ENCODE measurements at places on chromosomes 4 and X. TPM values are rescaled to one million over a fixed set of nuclear protein-coding genes. Genes with fewer than 3 reads are reported as not detected.

STATH gene
- polyA plus RNA-seq: not detected

USP26 gene
- not detected for polyA plus RNA-seq

- H3K4me3 ChIP-seq: peak overlapping the region; percentile 36
- peak; percentile 35 for DNase-seq
- H3K27ac ChIP-seq: no peak overlapping the region
- H3K36me3 ChIP-seq: no peaks in the 10 kb centered on the region
- no peaks in the 10 kb centered on the region for H3K4me1 ChIP-seq
Measured at GRCh38 chr4:5050520-5051277, 581 bp upstream of the STK32B start.

DNA sequence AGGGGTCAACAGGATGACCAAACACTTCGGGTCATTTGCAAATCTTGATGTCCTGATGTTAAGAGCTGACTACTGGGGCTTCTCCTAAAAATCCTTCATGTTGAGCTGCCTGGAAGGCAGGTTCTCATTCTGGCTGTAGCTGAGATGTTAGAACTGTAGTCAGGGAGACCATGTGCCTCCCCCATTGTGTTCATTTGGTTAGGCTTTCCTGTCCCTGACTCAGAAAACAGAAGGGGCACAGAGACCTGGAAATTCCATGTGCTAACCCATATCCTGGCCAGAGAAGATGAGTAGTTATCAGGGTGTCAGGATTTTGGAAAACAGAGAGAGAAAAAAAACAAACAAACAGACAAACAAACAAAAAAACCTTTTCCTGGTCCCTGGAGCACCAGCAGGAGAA lies 177.5 kb downstream of the AR start:
- H3K27ac ChIP-seq: no peak overlapping the region
- no peak for DNase-seq
- no peaks in the 10 kb centered on the region for H3K36me3 ChIP-seq
- no peaks in the 10 kb centered on the region for H3K27me3 ChIP-seq
- no peak overlapping the region for H3K4me3 ChIP-seq

ESX1 gene
- polyA plus RNA-seq: not detected

- H3K27ac ChIP-seq: peak overlapping the region; percentile 72
- H3K4me1 ChIP-seq: peaks cover 24% of the 10 kb centered on the region
- H3K4me3 ChIP-seq: no peak overlapping the region
- DNase-seq: peak; percentile 74
Measured at GRCh38 chr4:169115897-169116254, 105.8 kb upstream of the CBR4 start.

TCEAL6 gene
- polyA plus RNA-seq: 1.1 TPM

- DNase-seq: no peak
- no peak overlapping the region for H3K4me3 ChIP-seq
- H3K4me1 ChIP-seq: no peaks in the 10 kb centered on the region
- no peak overlapping the region for H3K27ac ChIP-seq
Measured at GRCh38 chr4:138226351-138226750, 15.8 kb downstream of the SLC7A11 start.

GRCh38 chr4:145881989-145882388 lies 56.6 kb downstream of the ZNF827 start:
- H3K36me3 ChIP-seq: peaks cover 30% of the 10 kb centered on the region
- H3K27me3 ChIP-seq: no peaks in the 10 kb centered on the region
- peak; percentile 72 for DNase-seq
- no peak overlapping the region for H3K4me3 ChIP-seq

DNA sequence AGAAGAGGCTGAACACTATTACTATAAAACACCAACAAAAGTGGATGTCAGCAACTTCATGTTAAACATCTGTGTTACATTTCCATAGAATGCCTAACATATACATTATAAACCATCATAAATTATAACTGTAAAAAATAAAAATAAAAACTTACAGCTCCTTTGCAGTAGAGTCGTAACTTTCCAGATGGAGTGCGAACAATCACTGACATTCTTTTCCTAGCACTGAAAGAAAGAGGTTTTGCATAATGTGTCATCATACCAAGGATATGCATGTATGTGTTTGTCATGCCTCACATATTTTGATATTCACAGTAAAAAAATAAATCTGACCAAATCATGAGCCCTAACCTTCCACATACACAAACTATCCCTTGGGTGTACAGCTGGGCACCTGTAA lies 113.1 kb downstream of the ATP8A1 start:
- H3K27ac ChIP-seq: no peak overlapping the region
- H3K4me3 ChIP-seq: no peak overlapping the region
- no peak for DNase-seq
- H3K36me3 ChIP-seq: peaks cover 14% of the 10 kb centered on the region
- no peaks in the 10 kb centered on the region for H3K4me1 ChIP-seq
- no peaks in the 10 kb centered on the region for H3K27me3 ChIP-seq

GRCh38 chr4:7762376-7763030 lies 177.2 kb downstream of the AFAP1 start:
- peaks cover 79% of the 10 kb centered on the region for H3K36me3 ChIP-seq
- no peak overlapping the region for H3K4me3 ChIP-seq
- H3K27ac ChIP-seq: no peak overlapping the region
- no peaks in the 10 kb centered on the region for H3K4me1 ChIP-seq

GRCh38 chr4:140367738-140368137 lies 5.7 kb upstream of the SCOC start:
- H3K4me3 ChIP-seq: no peak overlapping the region
- no peaks in the 10 kb centered on the region for H3K27me3 ChIP-seq
- no peaks in the 10 kb centered on the region for H3K36me3 ChIP-seq
- H3K27ac ChIP-seq: no peak overlapping the region
- no peak for DNase-seq

- no peaks in the 10 kb centered on the region for H3K36me3 ChIP-seq
- H3K27me3 ChIP-seq: peaks cover 16% of the 10 kb centered on the region
- H3K4me1 ChIP-seq: peaks cover 4% of the 10 kb centered on the region
- no peak for DNase-seq
- no peak overlapping the region for H3K27ac ChIP-seq
- no peak overlapping the region for H3K4me3 ChIP-seq
Measured at GRCh38 chr4:7595934-7596461, 161.3 kb upstream of the PSAPL1 start.

DNA sequence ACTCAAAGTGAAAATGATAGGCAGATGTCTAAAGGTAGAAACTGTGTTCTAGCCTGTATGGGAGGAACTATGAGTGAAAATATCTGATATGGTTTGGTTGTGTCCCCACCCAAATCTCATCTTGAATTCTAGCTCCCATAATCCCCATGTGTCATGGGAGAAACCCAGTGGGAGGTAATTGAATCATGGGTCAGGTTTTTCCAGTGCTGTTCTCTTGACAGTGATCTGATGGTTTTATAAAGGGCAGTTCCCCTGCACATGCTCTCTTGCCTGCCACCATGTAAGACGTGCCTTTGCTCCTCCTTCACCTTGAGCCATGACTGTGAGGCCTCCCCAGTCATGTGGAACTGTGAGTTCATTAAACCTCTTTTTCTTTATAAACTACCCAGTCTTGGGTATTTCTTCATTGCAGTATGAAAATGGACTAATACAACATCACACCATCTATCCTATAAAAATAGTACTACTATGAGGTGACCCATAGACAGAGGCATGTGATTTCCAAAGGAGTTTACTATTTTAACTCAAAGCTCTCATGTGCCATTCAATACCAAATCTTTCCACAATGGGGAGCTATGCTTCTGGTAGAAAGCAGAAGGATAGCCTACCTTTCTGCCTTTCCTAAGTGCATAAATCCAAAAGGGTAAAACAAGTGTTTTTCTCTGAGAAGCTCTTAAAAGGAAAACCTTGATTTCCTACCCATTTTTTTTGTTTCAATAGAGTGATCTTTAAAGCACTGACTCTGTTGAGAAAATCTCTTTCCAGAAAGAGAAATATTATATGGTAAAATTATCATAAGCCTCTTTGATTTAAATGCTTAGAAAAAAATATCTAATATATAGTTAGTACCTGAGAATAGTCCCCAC lies 38.8 kb downstream of the SEC31A start:
- no peak for DNase-seq
- peaks cover 5% of the 10 kb centered on the region for H3K4me1 ChIP-seq
- no peak overlapping the region for H3K27ac ChIP-seq

SLC6A14 gene
- polyA plus RNA-seq: 1.1 TPM

DNA sequence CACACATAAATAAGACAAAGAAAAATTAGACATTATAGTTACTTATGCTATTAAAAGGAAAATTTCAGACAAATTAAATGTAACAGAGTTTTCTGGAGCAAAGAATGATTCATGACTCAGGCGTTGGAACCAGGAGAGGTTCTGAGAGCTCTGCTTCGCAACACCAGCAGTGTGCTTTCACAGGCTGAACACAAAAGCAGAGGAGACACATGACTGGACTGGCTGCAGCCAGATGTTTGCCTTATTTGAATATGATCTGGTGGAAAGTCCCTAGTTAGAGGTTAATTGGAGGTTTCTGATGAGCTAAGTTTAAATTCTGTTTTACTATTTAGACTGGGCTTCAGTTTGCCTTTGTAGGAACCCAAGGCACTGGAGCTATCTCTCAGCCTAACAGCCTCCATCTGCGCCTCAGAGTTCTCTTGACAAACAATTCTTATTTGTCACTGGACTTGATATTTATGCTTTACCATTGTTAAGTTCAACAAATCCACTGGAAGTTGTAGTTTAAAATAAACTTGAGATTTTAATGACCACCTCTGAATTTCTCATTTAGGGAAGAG lies 16.2 kb downstream of the BOD1L1 start:
- peaks cover 50% of the 10 kb centered on the region for H3K36me3 ChIP-seq
- H3K27ac ChIP-seq: no peak overlapping the region
- no peaks in the 10 kb centered on the region for H3K4me1 ChIP-seq
- H3K4me3 ChIP-seq: no peak overlapping the region
- DNase-seq: no peak
- no peaks in the 10 kb centered on the region for H3K27me3 ChIP-seq

GRCh38 chrX:150581093-150581775 lies 12.8 kb downstream of the MTM1 start:
- no peak overlapping the region for H3K27ac ChIP-seq
- H3K36me3 ChIP-seq: no peaks in the 10 kb centered on the region
- DNase-seq: no peak

GRCh38 chr4:185304944-185305690 lies 90.6 kb downstream of the LRP2BP start:
- H3K36me3 ChIP-seq: peaks cover 8% of the 10 kb centered on the region
- DNase-seq: no peak
- H3K4me3 ChIP-seq: no peak overlapping the region
- peaks cover 7% of the 10 kb centered on the region for H3K4me1 ChIP-seq
- H3K27me3 ChIP-seq: no peaks in the 10 kb centered on the region
